ENCODE measurements at places on chromosomes 3 and 15.
A peak's percentile ranks its signal among the peaks of the same experiment; 100 is the strongest.

GRCh38 chr3:134449277-134449676 lies 36.5 kb downstream of the ANAPC13 start:
- DNase-seq = no peak

GRCh38 chr15:81301385-81301784 lies 22.6 kb downstream of the STARD5 start:
- DNase-seq = no peak

GRCh38 chr3:57091521-57092273 lies 31.2 kb downstream of the SPATA12 start:
- DNase-seq = no peak

DNA sequence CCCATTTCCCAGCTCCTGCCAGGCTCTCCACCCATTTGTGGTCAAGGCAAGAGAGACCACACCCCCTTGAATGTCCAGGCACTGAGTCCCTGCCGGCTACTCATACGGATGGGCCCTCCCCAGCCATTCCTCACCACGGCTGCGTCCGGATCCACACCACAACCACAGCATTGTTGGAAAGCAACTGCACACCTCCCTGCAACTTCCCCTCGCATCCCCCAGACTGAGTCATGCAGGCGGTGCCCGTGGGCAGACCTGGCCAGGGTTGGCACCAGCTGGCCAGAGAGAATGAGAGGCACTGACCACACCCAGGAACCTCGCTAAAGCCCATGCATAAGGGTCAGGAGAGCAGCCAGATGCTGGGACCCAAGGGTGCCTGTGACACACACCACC lies 30.5 kb downstream of the LOXL1 start:
- peak; percentile 47 for DNase-seq

- no peak for DNase-seq
These were observed 50.6 kb upstream of the ULK4 start for GRCh38 chr3:42012383-42012934.

- DNase-seq = no peak
These were observed 44.4 kb upstream of the TEX9 start for GRCh38 chr15:56320861-56321260.

DNA sequence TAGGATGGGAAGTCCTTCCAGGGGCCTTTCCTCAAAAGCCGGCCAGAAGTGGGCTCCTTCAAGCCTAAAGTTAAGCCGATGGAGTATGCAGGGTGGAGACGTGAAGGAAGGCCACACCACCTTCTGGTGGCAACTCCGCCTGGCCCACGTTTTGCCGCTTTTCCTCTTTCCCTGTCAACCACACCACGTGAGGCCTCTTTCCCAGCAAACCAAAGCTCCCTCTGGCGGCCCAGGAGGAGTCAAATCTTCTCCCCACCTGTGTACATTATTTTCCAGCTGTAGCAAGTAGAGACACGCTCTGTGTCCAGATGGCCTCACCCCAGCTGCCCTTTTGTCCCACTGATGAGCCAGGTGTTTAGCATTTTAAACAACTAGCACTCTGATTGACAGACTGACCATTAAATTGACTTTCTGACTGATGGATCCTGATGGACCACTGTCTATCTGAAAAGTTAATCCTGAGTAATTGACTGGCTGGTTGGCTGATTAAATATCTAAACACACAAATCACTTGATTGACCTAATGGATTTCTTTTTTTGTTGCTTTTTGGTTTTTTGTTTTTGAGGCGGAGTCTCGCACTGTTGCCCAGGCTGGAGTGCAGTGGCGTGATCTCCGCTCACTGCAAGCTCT lies 59.6 kb upstream of the ZBTB38 start:
- DNase-seq = no peak

- no peak for DNase-seq
These were observed 589 bp downstream of the ANAPC13 start for GRCh38 chr3:134485075-134485717.

DNA sequence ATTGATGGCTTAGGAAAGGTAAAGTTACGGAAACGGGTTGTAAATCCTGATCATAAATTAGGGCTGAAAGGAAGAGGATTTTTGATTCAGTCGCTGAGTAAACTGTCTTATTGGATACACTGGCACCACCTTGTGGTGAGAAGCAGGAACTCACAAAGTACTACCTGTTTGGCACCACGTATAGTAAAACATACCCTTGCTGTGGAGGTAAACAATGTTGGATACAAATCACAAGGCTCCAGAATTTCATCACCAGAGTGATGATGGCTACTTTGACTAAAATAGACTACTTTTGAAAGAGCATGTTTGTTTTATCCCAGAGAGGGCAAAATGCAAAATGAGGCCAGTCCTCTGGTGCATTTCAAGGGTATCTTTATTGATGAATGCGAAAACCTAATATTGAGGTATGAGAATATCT lies 216.9 kb downstream of the IGSF11 start:
- DNase-seq = no peak
